ENCODE measurements at places on chromosomes 6 and 20.

DNA sequence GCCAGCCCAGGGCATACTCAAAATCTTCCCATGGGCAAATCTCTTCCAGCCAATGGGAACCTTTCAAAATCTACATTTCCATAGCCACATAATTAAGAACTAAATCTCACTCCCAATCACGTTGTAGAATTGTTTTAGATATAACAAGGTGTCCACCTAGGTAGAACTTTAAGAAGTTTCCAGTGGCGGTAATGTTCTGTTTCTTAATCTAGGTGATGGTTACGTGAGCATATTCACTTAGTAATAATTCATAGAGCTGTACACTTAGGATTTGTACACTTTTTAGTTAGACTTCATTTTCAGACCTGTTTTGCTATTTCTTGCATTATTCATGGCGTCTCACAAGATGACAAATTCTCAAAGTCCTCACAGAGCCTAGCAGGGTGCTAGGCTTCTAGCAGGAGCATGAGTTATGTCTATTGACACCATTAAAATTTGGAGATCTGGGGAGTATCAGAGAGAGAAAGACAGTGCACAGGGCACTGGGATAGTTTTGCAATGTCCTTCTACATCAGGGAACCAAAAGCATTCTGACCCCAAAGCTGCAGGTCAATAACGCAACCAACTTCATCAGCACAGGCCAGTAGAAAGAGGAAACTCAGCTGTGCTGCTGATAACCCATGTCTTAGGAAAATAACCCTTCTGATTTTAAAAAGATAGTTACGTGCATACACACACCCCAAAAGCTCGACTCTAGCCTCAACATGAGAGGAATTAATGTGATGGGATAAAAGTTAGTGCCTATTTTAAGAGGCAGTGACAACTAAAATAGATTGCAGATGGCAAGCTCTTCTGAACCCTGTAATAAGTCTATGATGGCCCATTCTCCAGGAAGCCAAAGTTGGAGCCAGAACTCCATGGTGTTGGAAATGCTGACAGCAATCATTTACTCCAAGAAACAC, 518.1 kb upstream of the JARID2 start:
- no peak for DNase-seq

- no peak for DNase-seq
Observed at GRCh38 chr20:59235226-59235625, 65.2 kb upstream of the EDN3 start.

DNA sequence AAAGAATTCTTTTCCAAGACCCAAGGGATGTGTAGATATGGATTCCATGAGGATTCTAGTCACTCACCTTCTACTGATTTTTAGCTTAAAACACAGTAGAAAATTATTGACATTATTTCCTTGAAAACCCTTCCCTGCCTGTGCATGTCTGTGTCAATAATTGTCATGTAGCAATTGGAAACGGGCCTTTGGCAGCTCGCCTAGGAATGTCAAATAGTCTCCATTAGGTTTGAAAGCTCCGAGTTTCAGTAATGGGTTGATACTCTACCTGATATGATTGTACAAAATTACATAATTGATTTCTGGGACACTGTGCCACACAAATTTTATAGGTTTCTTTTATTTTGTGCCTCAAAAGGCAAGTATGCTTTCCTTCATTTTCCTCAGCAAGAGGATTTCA, 515.2 kb upstream of the ARID1B start:
- no peak for DNase-seq

DNA sequence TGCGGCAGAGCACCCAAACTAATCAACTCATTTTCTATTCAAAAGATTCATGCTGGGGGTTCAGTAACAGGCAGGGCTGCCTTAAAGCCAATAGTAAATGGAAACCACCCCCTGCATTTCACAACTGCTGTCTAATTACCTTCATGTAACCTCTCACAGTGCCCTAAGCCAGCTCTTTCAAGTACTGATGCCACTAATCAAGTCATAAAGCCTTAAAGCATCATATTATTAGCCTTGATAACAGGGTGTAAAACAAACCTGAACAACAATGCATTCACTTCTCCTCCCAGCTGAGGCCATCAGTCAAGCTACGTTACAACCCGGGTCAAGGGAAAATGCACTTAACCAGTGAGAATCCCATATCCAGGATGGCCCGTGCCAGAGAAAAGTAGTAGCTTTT, 33.0 kb downstream of the TRERF1 start:
- DNase-seq: no peak

- no peak for DNase-seq
Observed at GRCh38 chr20:54506643-54507042, 31.2 kb downstream of the DOK5 start.

DNA sequence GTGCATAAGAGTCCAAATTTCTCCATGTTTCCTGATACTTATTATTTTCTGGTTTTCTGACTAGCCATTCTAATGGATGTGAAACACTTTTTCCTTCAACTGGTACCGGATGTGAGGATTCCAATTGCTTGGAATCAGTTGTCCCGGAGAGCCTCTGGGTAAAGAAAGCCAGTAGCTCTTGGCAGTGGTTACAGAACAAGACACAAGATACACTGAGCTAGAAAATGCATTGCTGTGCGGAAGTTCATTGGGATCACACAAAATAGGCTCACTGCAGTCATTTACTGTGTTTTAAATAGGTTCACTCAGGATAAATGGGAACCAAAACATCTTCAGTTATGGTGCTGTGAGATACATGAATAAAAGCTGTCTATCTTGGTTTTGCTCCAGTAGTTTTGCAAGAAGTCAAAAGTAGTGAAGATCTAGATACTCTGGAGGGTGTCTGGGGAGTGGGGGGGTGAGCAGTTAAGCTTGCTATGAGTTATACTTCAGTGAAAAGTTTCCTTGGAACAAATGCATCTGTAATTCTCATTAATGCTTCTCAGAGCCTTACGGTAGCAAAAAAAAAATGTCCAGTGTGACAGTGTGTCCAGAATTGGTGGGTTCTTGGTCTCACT, 54.4 kb upstream of the RNF182 start:
- DNase-seq: no peak

DNA sequence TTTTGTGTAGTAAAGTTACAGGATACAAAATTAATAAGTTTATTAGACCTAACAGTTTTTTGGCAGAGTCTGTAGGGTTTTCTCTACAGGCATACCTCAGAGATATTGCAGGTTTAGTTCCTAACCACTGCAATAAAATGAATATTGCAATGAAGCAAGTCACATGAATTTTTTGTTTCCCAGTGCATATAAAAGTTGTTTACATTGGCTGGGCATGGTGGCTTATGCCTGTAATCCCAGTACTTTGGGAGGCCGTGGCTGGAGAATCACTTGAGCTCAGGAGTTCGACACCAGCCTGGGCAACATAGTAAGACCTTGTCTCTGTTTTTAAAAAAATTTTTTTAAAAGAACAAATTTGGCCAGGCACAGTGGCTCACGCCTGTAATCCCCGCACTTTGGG, 16.0 kb downstream of the C6orf52 start:
- no peak for DNase-seq

DNA sequence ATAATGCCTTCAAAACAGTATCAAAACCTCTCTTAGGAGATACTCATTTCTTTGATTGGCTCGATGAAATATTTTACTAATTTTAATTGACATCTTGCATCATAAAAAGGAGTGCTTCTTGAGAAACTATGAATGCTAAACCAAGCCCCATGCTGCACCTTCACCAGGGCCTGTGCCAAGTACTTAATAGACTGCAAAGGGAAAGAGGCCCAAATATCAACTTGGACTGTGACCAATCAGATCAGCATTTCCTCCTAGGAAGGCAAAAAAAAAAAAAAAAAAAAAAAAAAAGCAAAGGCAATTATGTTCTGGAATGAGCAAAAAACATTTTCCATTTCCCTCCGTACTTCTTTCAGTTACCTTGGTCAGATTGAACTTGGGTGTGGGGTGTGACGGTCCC, 253.0 kb upstream of the SOX4 start:
- DNase-seq: no peak

DNA sequence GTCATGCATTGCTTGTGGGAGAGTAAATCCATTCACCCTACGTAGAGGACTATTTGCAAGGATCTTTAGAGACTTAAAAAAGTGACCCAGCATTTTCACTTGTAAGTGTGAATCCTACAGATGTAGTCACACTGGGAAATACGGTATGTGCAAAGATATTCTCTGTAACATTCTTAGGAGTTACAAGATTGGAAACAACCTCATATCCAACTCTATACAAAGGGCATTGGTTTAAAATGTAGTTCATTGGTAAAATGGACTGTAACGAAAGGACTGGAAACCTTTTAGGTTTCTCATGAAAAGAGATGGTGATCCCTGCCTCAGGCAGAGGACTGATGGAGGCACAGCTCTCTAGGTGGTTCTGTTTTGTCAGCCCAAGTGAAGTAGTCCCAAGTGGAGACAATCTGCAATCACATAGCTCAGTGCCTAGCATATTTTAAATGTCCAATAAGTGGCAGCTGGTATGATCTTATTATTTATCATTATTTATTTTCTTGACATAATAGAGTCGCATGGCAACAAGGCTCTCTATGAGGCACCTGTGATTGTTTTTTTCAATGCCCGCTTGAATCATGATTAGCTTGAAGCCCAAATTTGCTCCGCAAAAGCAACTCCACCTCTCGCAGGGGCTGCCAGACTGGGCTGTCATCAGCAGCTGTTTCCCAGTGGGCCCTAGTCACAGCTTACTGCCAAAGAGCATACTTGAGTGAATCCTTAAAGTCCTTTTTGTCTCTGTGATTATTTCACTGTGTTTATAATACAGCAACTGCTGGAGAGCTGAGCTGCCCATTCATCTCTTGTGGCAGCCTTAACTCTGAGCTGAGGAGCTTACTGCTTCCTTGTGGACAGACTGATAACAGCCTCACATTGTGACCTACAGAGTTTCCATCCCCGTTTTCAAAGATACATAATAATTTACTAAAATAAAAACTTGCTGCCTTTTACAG, 19.8 kb upstream of the ENPP1 start:
- DNase-seq: no peak

GRCh38 chr20:3998998-3999397, 16.4 kb downstream of the RNF24 start:
- DNase-seq: no peak

GRCh38 chr6:157184202-157185015, 138.9 kb downstream of the TMEM242 start:
- peak; percentile 74 for DNase-seq
